Activated CD4-positive, alpha-beta T cell treated with anti-CD3 and anti-CD28 coated beads for 4 hours (primary cell): ENCODE measurements at places on chromosomes 2 and 18.

GRCh38 chr2:214830794-214831346 is 21.4 kb upstream of the BARD1 start:
- no peak for DNase-seq

GRCh38 chr2:143463719-143464118 is 334.5 kb downstream of the ARHGAP15 start:
- DNase-seq, result no peak

DNA sequence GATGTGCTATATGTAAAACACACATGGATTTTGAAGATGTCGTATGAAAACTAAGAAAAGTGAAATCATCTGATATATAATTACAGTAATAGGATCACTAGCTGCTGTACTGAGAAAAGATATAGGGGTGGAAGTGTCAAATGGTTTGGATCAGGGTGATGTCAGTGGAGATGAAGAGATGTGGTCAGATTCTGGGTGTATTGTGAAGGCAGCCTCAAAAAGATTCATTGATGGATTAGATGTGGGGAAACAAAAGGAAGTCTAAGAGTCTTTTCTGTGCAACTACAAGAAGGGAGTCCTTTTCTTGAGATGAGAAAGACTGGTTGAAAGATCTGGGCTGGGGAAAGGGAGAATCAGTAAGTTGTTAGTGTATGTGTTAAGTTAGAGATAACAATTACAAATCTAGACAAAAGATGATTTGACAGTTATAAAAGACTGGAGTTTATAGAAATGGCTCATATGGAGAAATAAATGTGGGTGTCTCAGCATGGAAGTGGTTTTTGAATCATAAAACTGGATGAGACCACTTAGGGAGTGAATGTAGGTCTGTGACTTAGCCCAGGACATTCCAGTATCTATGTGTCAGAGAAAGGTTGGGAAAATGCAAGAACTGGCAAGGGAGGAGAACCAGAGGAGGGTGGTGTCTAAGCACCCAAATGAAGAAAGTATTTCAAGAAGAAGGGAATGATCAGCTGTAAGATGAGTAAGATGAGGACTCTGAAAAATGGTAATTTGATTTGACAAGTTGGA is 347.4 kb downstream of the PARD3B start:
- DNase-seq, result no peak

- no peak for DNase-seq
Observed at GRCh38 chr18:35131387-35132020, 90.3 kb downstream of the MAPRE2 start.

DNA sequence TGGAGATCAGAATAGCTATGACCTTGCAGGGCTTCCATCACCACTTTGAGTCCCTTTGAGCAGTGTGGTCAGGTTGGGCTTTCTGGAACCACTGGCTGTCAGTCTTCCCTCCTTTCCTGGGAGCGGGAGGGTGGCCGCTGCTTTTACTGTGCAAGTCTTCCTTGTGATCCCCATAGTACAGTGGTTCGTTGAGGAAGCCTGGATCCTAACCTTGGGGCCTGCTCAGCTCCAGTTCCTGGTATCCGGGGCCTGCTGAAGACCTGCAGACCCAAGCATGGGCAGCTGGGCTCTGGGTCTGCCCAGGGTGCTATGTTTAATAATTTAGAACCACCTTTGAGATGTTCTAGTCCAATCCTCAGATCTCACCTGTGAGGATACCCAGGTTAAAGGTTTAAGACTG is 104.2 kb downstream of the CLIP4 start:
- no peak for DNase-seq

GRCh38 chr18:31657823-31658669 is 26.3 kb downstream of the B4GALT6 start:
- DNase-seq, result no peak

DNA sequence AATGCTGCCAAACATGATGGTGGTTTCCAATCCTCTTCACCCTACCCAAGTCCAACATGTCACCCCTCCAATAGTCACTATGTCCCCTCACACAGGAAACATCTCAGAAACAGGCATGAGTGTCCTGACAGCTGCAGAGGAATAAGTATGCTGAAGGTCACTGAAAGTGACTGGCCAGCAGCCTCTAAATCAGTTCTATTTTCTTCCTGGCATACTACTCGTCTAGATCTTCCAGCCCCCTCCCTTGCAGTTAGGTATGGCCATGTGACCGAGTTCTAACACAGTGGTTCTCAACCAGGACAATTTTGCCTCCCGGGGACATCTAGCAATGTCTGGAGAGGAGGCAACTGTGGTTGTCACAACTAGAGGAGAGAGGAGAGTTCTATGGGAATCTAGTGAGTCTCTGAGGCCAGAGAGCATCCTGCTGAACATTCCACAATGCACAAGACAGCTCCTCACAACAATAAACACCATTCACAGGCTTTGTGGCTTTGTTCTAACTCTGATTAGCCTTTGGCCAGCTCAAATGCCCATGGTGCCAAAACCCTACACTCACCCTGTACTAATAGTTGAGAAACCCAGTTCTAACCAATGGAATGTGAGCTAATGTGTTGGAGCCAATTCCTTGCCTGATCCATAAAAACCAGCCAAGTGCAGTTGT is 12.6 kb upstream of the ID2 start:
- no peak for DNase-seq

GRCh38 chr2:11097038-11097720 is 58.1 kb upstream of the SLC66A3 start:
- DNase-seq, result no peak

- no peak for DNase-seq
Observed at GRCh38 chr2:10963155-10963554, 51.4 kb downstream of the KCNF1 start.

GRCh38 chr18:28404694-28405093 is 227.8 kb upstream of the CDH2 start:
- DNase-seq, result no peak

GRCh38 chr2:135615404-135615803 is 84.1 kb downstream of the R3HDM1 start:
- DNase-seq, result no peak

GRCh38 chr2:226059961-226060627 is 660.6 kb downstream of the NYAP2 start:
- no peak for DNase-seq

DNA sequence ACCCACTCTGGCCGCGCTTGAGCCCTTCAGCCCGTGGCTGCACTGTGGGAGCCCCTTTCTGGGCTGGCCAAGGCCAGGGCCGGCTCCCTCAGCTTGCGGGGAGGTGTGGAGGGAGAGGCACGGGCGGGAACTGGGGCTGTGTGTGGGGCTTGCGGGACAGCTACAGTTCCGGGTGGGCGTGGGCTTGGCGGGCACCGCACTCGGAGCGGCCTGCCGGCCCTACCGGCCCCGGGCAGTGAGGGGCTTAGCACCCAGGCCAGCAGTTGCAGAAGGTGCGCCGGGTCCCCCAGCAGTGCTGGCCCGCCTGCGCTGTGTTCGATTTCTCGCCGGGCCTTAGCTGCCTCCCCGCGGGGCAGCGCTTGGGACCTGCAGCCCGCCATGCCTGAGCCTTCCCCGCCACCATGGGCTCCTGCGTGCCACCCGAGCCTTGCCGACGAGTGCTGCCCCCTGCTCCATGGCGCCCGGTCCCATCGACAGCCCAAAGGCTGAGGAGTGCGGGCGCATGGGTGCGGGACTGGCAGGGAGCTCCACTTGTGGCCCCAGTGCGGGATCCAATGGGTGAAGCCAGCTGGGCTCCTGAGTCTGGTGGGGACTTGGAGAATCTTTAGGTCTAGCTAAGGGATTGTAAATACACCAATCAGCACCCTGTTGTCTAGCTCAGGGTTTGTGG is 173.7 kb upstream of the FIGN start:
- DNase-seq, result no peak

GRCh38 chr2:27583390-27583915 is 611 bp downstream of the ZNF512 start:
- DNase-seq, result peak; percentile 1

DNA sequence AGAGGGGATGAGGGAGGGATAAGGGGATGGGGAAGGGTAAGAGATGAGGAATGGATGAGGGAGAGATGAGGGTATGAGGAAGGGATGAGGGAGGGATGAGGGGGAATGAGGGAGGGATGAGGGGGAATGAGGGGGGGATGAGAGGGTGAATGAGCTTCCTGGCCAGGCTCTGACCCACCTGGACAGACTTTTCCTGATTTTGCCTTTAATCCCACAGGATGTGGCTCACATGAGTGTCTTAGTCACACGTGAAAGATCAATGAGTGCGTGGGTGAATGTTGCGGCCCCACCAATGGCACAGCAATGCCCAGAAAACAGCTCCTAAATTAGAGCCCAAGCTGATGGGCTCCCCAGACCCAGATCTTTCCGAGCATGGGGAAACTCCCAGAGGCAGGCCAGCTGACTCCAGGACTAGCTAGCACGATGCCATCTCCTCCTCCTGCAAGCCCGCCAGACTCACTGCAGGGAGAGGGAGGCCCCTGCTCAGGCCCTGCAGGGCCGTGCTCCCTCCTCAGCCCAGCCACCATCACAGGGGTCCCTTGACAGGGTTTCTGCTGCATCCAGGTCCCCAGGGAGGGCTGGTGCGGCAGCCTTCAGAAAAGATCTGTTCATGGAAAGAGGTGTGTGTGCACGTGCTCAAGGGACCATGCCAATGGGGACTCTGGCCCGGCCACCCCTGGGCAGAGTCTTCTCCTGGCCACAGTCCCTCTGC is 41.4 kb downstream of the AQP12A start:
- DNase-seq, result no peak

- DNase-seq, result no peak
Observed at GRCh38 chr2:43525506-43525905, 70.3 kb downstream of the THADA start.

GRCh38 chr2:221380062-221380461 is 192.0 kb downstream of the EPHA4 start:
- DNase-seq, result no peak

- no peak for DNase-seq
Observed at GRCh38 chr2:171521361-171522051, 768 bp upstream of the CYBRD1 start.

DNA sequence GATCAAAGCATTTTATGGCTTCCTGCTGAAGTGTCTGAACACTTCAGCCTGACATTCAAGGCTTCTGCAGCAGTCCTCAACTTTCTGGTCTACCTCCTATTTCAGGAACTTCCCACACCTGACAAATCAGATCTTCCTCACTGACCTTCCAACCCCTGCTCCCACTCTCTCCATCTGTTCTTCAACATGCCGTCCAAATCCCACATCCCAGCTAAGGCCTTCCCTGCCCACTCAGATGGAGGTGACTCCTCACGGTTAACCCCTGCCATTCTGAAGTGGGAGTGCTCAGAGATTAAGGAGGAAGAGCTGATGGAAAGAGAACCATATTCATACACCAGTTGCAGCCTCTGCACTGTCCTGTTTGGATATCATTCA is 104.8 kb downstream of the POLR1A start:
- DNase-seq, result no peak

DNA sequence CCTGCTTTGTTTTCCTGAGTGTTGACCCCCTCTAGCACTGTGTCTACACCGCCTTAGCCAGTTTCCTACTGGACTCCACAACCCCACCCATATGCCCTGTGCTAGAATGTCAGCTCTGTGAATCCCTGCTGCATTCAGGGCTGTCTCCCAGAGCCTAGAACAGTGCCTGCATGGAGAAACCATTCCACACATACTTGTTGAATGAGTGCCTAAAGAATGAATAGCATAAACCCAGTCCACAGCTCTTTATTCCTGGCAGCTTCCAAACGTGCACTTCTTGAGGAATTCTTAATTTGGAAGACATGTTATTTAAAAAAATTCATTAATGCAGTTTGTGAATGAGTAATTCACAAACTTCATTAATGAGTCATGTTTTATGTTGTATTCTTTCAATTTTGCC is 6.5 kb upstream of the NAPG start:
- no peak for DNase-seq

GRCh38 chr2:196403471-196403870 is 232.1 kb upstream of the STK17B start:
- DNase-seq, result no peak

DNA sequence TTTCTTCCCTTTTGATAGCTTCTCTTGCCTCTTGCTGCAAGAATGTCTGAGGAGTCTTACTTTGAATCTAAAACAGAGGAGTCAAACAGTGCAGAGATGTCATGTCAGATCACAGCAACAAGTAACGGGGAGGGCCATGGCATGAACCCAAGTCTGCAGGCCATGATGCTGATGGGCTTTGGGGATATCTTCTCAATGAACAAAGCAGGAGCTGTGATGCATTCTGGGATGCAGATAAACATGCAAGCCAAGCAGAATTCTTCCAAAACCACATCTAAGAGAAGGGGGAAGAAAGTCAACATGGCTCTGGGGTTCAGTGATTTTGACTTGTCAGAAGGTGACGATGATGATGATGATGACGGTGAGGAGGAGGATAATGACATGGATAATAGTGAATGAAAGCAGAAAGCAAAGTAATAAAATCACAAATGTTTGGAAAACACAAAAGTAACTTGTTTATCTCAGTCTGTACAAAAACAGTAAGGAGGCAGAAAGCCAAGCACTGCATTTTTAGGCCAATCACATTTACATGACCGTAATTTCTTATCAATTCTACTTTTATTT is 133.5 kb upstream of the CDCA7 start:
- DNase-seq, result no peak

GRCh38 chr2:202038471-202039277 is 5.0 kb downstream of the FZD7 start:
- DNase-seq, result no peak

GRCh38 chr18:24827501-24827900 is 367.1 kb downstream of the HRH4 start:
- DNase-seq, result no peak

DNA sequence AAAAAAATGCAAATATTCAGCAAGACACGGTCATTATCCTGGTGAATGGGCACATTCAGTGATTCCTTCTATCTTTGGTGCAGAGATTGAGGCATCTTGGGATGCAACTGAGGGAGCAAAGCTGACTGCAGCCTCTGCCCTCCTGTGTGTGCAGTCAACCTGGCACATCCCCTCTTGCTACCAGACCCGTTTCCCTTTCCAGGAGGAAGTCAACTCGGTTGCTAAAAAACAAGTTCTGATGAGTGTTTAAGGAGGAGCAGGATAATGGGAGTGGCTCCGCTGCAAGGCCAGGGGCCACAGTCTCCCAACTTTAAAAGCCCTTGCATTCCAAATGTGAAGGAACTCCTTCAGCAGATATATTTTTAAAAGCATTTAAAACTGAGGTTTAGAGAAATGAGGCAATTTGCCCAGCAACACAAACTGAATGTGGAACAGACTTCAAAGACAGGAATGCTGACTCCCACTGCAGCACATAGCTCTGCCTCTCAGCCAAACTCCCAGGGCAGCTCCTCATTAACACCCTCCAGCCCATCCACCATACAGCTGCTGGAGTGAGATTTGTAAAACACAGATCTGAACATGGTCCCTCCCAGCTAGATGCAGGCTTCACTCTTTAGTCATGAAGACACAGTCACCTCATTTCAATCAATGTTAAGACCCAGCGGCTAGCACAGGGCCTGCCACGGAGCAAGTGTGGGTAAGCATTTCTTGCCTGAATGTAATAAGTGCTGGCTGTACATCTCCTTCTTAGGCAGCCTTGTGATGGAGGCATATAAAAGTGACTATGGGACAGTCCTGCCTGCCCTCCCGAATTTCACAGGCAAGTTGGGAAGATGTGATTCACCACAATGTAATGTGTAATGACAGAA is 54.3 kb downstream of the VSNL1 start:
- DNase-seq, result no peak

DNA sequence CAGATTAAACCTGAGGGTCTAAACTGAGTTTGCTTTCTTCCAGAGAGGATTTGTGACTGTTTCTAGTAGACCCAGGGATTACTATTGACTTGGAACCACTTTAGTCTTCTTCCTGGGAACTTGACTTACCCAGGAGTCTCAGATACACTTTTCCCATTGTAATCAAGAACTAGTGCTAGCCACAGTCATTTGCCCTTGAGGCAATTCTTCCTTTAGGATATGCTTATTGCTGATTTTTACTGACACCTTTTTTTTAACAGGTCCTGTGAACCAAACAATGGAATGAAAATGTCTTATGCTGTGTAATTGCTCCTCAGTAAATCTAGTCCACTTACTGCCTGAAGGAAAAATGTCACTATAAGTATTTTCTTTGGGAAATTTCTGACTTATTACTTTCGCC is 78.3 kb downstream of the TAF4B start:
- DNase-seq, result no peak
